ENCODE measurements at places on chromosomes 5 and 9.

DNA sequence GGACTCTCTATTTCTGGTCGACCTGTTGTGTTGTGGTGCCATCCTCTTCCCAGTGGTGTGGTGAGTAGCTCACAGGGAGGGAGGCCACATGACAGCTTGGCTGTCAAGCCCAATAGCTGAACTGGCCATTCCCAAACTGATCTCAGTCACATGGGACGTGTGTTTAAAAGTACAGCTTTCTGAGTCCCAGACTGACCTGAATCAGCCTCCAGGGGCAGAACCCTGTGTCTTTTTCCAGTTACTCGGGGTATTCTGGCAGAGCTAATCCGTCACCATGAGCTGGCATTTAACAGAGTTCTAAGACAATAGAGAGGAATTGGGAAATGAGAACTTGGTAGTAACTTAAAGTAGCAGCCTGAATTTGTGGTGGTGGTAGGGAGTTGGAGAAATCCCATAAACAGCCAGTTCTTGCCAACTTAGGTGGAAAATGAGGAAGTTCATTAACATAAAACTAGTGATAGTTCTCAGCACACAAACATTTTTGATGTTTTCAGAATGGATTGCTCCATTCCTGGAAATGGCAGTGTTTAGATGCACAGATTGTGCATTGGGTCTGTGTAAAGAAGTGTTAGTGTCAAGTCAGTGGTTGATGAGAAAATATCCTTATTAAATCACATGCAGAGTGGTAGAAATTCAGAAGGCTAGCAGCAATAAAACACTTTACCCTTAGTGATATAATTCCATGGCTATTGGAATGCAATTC, 50.9 kb downstream of the GPR107 start:
- no peak for DNase-seq

DNA sequence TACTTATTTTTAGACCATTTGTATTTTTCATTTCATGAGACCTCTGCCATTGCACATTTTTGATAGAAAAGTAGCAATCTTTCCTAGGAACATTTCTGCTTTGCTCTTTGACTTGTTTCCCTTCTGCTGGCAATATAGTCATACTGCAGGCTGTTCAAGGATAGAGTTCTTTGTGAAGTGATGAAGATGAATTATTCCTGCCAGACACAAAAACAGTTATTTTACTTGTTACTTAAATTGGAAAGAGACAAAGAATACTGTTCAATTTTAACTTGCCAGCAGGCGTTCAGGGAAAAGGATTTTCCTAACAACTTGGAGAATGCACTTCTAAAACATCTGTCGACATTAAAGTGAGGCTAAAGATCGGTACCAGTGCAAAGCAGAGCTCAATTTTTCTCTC, 251.7 kb upstream of the ACTBL2 start:
- no peak for DNase-seq

DNA sequence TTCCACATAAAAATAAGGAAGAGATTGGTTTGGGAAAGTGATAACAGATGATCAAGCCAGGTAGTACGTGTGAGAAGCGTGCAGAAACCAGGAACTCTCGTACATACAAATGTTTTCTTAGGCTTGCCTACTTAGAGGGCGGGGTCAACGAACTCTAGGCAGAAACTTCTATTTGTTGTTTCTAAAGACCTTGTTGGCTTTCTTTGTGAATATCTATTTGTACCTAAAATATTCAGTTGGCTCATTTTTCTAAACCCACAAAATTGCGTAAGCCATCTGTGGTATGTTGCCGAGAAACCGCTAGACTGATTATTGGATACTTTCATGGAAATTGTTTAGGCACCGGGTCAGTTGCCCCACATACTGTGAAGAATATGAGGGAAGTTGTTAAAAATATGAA, 458.5 kb downstream of the MAT2B start:
- DNase-seq, result no peak

GRCh38 chr9:3906437-3907213, 380.8 kb upstream of the RFX3 start:
- DNase-seq, result no peak

DNA sequence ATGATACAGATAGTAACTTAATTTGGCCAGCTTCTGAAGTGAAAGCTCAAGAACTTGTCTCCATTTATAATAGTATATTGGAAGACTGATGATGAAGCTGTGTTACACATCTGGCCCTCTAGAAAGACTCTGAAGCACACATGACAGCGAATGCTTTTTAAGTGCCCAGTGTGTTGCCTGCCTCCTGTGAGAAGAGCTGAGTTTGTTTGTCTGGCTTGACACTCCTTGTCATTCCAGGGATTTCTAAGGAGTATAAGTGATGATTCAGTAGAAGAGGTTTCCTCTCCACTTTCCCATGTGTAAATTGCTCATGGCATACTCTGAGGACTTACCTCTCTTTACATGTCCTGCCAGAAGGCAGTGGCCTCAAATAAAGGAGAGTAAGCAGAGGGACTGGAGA, 30.4 kb upstream of the LRRTM2 start:
- no peak for DNase-seq

DNA sequence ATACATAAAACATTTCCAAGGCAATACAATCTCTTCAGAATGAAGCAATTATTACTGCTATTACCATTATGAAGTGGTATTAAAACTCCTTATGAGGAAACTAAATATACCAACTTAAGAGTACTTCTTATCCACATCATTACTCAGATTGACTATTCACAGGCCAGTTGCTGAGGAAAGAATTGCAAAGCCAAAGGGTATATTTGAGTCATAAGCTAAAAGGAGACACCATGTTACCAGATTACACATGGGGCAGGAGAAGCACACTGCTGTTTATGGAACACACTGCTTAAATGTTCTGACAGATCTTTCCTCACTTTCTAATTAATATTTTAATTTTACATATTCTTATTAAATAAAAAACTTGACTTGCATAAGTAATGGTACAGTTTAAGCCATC, 1726.4 kb upstream of the NUDT12 start:
- no peak for DNase-seq

DNA sequence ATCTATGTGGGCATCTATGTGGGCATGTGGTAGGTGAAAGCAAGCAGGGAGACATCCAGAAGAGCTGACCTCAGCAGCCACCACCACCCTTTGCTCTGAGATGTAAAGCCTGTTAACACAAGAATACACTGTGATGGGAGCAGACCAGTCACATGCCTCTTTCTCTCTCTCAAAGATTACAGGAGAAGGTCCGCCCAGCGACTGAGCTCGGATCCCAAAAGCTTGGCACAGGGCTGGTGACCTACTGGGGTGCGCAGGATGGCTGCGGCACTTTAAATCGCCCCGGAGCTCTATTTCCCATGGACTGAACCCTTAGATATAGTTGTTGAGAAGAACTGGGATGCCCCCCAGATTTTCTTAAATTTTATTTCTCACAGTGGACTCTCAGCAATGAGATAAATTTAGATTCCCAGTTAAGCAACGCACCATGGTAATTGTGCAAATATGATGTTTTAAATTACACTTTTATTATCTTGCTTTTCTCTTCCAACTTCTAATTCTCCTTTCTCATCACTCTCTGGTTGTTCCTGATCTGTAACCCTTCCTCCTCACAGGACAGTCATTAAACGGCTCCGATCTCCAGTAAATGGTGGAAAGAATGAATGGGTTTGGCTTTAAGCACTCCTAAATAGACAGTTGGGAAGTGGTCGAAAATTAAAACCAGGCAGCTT, 37.7 kb upstream of the ICE1 start:
- no peak for DNase-seq

DNA sequence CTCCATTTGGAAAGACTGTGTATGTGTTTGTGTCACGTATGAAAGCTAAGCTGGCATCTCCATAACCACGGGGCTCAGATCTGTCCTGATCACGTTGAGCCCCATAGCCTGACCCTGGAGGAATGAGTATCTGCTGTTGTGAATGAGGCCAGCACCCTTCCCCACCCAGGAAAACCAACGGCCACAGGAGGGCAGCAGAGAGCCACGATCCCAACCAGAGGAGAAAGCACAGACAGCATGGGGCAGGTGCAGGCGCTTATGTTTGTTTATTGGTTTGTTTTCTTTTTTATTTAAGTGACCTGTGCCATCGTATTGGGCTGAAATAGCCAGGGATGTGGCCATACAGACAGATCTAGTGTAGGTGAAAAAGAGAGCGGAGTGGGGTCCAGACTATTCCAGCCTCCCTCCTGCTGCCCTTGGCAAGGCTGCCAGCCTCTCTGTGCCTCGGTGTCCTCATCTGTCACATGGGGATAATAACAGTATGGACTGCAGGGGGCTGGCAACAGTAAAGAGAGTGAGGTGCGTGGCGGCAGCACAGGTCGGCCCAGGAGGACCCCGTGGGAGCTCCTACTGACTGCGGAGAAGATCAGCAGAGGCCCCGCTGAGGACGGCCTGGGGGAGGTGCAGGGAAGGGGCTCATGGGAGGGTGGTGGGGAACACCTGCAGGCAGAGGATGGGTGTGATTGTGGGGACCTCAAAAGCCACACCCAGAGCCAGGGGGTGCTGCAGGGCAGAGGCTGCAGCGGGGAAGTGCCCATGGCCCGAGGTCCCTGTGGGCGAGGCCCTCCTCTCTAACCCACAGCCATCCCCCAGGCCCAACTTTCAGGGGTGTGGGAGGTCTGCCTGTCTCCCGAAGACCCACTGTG, 12.1 kb downstream of the OR2V2 start:
- DNase-seq, result no peak

DNA sequence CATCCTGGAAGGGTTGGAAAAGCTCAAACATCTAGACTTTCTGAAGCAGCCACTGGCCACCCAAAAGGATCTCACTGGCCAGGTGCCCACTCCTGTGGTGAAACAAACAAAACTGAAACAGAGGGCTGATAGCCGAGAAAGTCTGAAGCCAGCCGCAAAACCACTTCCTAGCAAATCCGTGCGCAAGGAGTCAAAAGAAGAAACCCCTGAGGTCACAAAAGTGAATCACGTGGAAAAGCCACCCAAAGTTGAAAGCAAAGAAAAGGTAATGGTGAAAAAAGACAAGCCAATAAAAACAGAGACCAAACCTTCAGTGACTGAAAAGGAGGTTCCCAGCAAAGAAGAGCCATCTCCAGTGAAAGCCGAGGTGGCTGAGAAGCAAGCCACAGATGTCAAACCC, 87.6 kb downstream of the MAP1B start:
- DNase-seq, result no peak

- no peak for DNase-seq
Measured at GRCh38 chr9:29006628-29007027, 1433.3 kb upstream of the C9orf72 start.

DNA sequence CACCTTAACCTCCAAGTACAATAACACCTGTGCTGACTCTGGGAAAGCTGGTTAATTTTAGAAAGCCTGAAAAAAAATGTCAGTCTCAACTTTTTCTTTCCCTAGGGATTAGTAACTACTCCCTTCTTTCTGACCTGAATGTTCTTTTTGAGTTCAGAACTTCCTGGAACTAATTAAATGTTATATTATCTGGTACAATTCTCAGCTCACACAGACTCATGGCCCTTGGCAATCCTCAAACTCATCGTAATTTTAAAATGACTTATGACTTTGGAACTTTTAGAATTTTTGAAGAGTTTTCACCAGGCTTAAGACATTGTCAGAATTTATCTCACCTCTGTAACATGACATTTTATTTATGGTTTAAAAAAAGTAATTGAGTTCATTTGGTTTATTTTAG, 315.0 kb downstream of the FER start:
- no peak for DNase-seq
